ENCODE measurements at places on chromosomes 1 and 21.

- DNase-seq: no peak
These were observed 35.9 kb downstream of the ST3GAL3 start for GRCh38 chr1:43743206-43743605.

GRCh38 chr21:28959367-28960099, 33.1 kb downstream of the LTN1 start:
- DNase-seq: no peak

GRCh38 chr1:53369034-53369750, 41.3 kb upstream of the LRP8 start:
- no peak for DNase-seq

DNA sequence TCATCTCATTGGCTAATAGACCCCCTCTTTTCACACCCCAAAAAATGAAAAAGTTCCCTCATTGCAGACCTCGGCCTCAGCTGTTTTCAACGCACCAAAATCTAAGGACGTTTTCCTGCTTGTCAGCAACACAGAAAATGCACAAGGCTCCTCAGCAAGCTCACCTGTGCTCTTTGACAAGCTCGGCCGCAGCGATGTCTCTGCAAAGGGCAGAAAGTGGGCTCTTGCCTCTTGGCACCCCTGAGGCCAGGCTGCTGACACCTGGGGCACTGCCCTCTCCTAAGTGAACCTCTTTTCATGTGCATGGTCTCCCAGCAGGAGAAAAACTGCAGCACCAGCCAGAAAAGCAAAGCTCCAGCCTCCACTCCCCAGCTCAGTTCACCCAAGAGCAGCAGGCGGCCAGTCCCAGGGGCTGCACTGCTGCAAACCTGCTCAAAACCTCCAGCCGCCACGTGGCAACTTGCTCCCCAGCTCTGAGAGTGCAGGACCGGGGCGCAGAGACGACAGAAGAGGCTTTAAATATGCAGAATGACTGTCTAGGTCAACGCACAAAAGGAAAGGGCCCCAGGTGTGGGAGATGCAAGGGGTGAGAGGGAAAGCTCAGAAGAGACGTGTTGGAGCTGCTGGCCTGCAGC, 101.7 kb downstream of the PDE9A start:
- DNase-seq: no peak

DNA sequence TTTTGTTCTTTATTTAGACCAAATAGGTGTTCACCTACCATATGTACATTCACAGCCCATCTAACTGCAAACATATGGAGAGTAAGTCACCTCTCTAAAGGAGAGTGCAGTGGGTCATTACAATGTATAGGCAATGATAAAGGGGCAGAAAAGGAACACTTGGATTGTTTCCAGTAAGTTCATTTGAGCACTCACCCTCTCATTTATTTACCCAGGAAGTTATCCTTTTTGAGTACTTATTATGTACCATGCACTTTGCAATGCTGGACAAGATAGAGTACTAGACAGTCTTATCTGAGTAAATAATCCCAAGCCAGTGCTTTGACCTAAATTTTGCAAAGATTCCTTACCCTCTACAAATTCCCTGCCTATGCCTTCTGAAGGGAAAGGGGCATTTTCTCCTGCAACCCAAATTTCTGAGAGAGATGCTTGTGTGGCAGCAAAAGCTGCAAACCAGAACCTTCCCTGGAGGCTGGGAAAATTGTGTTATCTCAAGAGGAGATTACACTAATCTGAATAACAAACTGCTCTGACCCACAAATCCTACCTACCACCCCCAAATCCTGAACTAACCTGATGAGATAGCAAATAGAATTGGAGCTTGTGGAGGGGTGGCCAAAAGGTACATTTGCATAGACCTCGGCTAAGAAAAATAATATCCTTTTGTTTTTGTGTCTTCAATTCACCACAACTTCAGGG, 18.6 kb upstream of the RGS8 start:
- DNase-seq: no peak

DNA sequence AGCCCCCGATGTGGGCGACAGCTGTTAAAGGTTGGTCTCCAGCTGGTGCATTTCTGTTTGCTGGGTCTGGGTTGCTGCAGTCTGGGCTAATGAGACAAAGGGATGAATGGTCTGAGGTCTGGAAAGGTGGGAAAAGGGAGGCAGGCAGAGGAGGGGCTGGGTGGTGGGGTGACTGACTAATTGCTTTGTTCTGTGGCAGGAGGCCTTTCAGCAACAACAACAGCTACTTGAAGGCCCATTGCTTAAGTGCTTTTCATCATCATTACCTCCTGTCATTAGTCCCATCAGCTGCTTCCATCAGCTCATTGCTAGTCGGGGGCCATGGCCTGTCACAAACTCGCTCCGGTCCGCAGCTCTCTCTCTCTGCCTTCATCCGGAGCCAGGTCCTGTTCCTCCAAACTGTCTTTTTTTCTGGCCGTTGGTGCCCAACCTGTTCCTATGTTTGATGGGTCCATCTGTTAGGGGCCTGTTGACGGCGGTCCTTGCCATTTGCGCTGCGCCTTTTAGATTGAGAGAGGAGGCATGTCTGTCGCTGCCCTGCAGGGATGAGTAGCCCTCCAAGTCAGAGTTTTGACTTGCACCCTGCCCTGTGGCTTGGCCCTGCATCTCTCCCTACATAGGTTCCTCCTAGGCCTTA, 105.6 kb upstream of the PLXNA2 start:
- no peak for DNase-seq

All from effector memory CD4-positive, alpha-beta T cell (primary cell).